ENCODE measurements at places on chromosomes 5 and 9.

DNA sequence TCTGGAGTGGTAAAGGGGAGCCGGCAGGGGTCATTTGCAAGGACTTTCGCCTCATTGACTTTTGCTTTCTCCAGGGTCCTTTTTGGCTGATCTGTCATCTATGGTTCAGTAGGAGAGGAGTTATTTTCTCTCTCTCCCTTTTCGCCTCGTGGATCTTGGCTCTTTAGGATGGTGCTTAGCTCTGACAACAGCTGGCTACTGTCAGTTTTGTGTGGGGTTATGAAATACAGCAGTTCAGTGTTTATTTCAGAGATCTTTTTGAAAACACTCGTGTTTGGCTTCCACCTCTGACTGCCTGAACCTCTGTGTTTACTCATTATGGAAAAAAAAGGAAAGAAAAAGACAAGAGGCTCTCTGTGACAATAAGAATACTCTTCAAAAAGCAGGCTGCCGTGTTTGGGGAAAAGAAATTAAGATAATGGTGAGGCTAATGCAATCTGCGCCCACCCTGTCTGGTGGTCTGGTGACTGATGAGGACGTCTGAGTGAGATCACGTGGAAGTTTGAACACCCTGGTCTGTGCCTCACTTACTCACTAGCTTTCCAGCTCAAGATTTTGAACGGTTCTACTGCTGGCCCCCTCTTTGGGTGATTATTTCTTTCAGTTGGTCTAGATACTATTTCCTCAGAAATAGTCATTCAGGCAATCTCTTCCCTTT lies 567.7 kb downstream of the CAAP1 start:
- DNase-seq: no peak

GRCh38 chr9:108105885-108106284 lies 616.3 kb upstream of the KLF4 start:
- DNase-seq: no peak

GRCh38 chr9:100322954-100323536 lies 29.7 kb downstream of the TEX10 start:
- DNase-seq: peak; percentile 21

DNA sequence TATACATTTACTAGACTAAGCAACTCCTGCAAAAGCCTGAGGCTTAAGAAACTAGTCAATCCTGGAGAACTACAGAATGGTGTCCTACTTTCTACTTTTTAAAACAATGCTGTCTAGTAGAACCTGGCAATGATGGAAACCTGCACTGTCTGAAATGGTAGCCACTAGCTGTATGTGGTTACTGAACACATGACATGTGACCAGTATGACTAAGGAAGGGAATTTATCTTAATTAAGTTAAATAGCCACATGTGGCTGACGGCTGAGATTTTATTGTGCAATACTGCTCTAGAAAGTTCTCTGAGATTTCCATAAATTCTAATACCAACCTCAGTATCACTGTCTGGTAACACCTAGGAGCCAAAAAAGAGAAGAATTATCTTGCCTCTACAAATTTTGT lies 44.9 kb upstream of the RAPGEF6 start:
- peak; percentile 41 for DNase-seq

- DNase-seq: no peak
Measured at GRCh38 chr5:139966856-139967255, 76.2 kb downstream of the NRG2 start.

- DNase-seq: no peak
Measured at GRCh38 chr9:32725066-32725860, 58.1 kb upstream of the TMEM215 start.

GRCh38 chr9:95213117-95213516 lies 104.4 kb downstream of the FANCC start:
- DNase-seq: no peak

Data from HT1080 (cell line).